ENCODE measurements at places on chromosomes 12 and 14.

GRCh38 chr12:66044731-66045130 is 85.8 kb downstream of the LLPH start:
- no peak for DNase-seq

GRCh38 chr12:129873833-129874208 is 30.0 kb downstream of the TMEM132D start:
- no peak for DNase-seq

DNA sequence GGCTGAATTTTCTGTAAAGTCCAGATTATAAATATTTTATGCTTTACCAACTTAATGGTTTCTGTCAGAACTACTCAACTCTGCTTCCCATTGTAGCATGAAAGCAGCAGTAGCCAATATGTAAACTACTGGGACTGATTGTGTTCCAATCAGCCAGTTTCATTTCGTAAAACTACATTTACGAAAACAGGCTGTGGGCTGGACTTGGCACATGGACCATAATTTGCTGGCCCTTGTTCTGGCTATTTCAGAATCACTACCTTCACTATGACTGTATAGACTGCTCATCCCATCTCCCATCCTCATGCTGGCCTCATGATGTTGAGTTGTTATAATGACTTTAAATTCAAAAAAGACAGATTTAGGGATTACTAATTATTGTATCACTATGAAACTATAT is 38.7 kb downstream of the FAR2 start:
- no peak for DNase-seq

GRCh38 chr12:15520083-15520482 is 197.8 kb downstream of the PTPRO start:
- no peak for DNase-seq

DNA sequence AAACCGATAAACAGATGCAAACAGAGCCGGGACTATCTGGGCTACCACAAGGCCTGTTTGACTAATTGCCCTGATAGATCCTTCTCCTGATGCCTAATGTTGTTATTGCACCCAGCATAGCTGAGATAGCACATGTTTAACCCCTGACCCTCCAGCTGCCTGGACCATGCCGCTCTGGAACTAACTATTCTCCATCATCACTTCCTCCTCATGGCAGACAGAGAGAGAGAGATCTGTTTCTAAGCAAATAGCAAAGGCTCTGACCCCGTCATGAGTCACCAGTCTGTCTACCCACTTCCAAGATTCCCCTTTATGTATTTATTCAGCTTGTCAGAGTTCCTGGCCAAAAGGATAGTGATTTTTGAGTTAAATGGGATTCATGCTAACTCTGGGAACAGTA is 58.2 kb upstream of the FLRT2 start:
- no peak for DNase-seq

GRCh38 chr12:66813137-66813892 is 134.4 kb upstream of the GRIP1 start:
- no peak for DNase-seq

DNA sequence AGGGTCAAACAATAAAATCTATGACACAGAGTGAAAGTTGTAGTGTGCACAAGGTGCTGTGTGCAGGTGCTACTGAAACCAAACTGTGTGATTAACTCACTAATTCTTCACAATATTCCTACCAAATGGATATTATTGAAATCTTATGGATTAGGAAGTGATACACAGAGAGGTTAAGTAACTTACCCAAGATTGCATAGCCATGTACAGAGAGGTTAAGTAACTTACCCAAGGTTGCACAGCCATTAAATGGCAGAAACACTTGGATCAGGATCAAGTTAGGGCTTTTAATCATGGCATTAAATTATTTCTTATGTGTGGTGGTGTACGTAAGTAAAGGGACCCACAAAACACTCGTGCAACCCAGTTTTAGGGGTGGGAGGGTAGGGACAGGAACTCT is 771.4 kb downstream of the AACS start:
- DNase-seq = no peak

GRCh38 chr12:83801972-83802371 is 1110.6 kb downstream of the SLC6A15 start:
- no peak for DNase-seq

GRCh38 chr12:57693317-57693658 is 644 bp upstream of the OS9 start:
- peak; percentile 5 for DNase-seq

Data from stimulated activated CD4-positive, alpha-beta T cell treated with anti-CD3 and anti-CD28 coated beads, Interleukin-2, amount 100 ng/mL, for 48 hours (primary cell).